MG63 (cell line): ENCODE measurements at places on chromosomes 4 and X. TPM values are rescaled to one million over a fixed set of nuclear protein-coding genes. Genes with fewer than 3 reads are reported as not detected.

- peak; percentile 88 for DNase-seq
Observed at GRCh38 chr4:3827616-3828492, 61.7 kb downstream of the ADRA2C start.

GRCh38 chrX:41705680-41706374 lies 17.1 kb downstream of the GPR34 start:
- no peak for DNase-seq

DNA sequence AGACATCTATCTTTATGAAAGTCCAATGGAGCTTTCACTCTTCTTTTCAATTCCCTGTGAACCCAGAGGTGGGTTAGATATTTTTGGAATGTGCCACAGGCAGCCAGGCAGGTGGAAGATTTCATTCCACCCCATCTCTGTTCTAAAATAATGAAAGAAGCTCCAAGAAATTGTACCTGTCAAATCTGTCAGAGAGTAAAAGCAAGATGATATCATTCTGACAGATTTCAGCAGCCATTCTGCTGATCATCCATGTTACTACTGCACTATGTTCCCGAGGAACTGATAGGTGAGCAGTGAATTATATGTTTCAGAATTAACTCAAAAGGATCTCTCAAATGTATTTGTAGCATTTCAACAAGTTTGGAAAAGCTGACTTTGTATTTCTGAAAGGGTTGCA lies 339.5 kb upstream of the SPANXN4 start:
- no peak for DNase-seq

GRCh38 chr4:176769514-176769913 lies 23.2 kb downstream of the VEGFC start:
- peak; percentile 89 for DNase-seq

CPLX1 gene
- not detected in 2 replicates for total RNA-seq
